ENCODE measurements at places on chromosomes 11 and 22.

DNA sequence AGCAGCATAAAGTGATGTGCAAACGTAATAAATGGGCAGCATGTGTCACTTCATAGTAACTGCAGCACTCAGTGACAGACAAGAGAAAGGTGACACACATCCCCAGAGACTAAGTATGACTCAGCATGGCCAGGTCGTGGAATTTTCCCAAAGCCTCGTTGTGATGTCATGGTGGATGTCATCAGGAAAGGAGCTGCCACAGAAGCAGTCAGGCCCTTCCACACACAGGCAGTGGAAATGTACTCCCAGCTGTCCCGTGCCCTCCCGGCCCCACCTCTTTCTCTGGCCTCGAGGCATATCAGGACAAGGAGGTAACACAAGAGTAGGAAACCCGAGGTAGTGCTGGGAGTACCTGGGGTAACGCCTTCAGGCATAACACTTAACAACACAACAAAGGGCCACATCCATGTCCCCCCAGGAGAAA, 8.1 kb downstream of the PC start:
- peak; percentile 10 for DNase-seq

DNA sequence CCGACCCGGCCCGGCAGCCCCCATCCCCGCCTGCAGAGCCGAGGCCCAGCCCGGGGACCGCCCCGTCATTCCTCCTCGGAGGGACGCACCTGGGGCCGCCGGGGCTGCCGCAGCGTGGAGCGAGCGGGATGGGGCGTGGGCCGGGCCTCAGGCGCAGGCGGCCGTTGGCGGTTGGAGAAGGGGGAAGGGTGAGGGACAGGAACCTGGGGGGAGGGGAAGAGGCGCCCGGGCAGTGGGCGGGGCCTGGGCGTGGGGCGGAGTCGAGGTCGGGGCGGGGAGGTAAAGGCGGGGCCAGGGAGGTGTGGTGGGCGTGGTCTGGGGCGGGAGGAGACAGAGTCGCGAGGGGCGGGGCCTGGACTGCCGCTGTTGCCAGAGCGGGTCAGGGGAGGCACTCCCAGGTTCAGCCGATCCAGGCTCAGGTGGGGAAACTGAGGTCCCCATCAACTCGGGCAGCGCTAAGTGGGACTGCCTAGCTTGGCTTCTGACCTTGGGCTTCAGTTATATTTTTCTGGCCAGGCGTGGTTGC, at the start of gene TESMIN:
TSS of gene TESMIN (minus strand) at position 190 of the 526 bp plus-strand sequence. CDS start 860 bp downstream, outside the sequence.
- DNase-seq = peak; percentile 94

- no peak for DNase-seq
These were observed 73.5 kb upstream of the PITPNB start for GRCh38 chr22:27992294-27993165.

DNA sequence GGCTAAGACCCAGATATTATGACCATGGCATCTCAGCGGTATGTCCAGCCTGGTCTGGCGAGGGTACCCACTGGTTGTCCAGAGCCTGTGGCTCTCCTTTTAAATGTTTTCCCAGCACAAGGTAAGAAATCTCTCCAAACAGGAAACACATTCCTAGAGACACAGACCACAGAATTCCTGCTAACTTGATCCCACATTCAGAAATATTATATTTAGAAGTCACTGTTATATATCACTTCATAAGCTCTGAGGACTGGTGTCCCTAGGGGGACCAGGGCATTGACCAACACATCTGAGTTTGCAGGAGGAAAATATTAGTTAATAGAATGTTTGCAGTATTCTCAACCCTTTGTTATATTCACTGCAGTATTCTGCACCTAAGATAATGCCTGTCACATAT, 23.1 kb downstream of the TMPRSS13 start:
- no peak for DNase-seq

DNA sequence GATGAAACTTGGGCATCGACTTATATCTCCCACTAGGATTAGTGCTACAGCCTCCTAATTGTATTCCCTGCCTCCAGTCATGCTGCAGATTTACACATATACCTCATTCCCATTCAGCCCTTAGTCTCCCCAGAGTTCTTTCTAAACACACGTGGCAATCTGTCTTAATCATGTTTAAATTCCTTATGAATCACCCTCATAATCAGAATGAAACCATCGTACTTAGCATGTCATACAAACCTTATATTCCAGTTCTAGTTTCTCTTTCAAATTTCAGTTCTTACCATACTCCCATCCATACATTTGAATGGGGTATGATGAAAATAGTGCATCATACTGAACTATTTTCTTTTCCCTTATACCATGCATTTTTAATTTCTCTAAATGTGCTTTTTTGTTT, 6.0 kb upstream of the OR10A2 start:
- DNase-seq = no peak

- no peak for DNase-seq
These were observed 3.6 kb downstream of the BCL9L start for GRCh38 chr11:118921929-118922744.

- DNase-seq = no peak
These were observed 33.2 kb upstream of the LMO1 start for GRCh38 chr11:8296872-8297271.

DNA sequence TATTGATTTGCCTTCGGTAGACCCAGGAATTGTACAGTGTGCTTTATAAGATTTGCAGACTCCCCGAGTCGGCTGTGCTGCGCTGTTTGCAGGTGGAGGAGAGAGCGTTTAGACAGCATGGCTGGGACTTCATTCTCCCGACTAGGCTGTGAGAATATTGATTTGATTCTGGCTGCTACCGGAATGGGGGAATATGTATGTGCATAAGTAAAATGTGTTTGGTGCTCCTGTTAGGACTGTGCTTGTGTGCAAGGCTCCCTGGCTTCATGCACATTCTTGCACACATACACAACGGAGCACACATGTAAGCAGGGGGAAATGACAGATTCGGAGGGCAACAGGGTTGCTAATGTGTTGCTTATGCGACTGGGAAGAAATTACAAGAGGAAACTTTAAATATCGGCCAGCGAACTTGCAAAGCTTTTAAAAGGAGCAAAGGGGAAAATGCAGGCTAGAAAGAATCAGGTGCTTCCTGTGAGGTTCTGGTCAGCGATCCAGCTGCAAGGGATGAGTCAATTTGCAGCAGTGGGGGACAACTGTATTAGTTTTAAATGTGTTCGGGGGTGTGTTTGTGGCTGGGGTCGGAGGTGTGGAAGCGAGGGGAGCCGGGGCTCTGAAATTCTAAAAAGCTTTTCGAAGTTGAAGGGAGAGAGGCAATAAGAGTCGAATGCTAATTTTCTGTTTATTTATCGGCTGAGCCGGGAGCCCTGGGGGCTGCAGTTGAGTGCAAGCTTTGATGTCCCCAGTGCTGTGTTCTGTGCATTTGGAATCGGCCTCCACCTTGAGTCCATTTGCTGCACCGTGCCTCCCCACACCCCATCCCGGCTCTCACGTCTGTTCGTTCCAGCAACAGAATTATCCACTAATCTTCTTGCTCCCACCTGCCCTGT, 731 bp downstream of the NTM start:
- DNase-seq = no peak

- no peak for DNase-seq
These were observed 1389.2 kb downstream of the TBC1D22A start for GRCh38 chr22:48151641-48152040.

DNA sequence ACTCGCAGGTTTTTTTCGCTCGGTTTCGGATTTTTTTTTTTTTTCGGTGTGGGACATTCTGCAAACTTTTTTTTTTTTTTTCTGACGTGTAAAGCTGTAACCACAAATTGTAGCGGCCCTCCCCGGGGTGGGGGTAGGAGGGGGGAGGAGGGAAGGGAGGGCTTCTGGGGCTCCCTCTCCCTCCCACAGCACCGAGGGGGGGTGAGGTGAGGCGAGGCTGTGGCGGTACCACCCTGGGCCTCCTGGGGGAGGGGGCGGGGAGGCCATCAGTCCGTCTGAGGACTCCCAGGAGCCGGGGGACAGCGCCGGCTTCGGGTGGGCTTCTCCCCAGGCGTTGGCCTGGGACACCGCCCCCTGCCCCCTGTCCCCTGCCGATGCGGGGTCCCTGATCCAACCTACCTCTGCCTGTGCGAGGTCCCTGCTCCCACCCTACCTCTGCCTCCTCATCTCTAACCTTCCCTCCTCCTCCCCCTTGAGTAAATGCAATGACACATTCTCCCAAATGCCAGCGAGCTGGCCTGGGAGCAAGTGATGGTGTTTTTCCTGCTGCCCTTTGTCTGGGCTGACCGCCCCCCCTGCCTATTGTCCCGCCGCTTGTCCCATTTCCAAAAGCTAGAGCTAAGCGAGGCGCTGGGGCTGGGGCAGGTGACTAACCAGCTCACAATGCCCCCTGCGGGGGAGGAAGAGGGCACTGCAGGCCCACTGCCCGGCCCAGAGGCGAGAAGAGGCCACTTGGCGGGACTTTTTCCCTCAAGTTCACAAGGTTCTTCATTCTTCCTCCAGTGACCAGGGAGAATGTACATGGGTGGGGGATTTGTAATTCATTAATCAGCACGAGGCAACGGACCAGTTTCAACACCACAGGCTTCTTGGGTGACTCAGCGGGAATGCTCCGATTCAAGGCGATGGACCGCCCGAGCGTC, 511 bp upstream of the CLCF1 start:
- peak; percentile 57 for DNase-seq

All from stimulated activated CD4-positive, alpha-beta T cell treated with anti-CD3 and anti-CD28 coated beads, Interleukin-4, amount 100 ng/mL, for 1 hour (primary cell).